ENCODE measurements at places on chromosomes 1 and 21.

GRCh38 chr1:108097018-108097417 is 103.1 kb downstream of the SLC25A24 start:
- no peak for DNase-seq

DNA sequence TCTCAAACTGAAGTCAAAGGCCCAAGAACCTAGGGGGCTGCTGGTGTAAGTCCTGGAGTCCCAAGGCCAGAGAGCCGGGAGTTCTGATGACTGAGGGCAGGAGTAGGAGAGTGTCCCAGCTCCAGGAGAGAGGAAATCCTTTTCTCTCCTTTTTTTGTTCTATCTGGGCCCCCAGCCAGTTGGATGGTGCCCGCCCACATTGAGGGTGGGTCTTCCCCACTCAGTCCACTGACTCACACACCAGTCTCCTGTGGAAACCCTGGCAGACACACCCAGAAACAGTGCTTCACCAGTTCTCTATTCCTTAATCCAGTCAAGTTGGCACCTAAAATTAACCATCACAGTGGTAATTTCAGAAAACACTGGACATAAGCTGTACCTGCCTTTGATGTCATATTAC is 12.7 kb upstream of the WDR26 start:
- DNase-seq, result no peak

DNA sequence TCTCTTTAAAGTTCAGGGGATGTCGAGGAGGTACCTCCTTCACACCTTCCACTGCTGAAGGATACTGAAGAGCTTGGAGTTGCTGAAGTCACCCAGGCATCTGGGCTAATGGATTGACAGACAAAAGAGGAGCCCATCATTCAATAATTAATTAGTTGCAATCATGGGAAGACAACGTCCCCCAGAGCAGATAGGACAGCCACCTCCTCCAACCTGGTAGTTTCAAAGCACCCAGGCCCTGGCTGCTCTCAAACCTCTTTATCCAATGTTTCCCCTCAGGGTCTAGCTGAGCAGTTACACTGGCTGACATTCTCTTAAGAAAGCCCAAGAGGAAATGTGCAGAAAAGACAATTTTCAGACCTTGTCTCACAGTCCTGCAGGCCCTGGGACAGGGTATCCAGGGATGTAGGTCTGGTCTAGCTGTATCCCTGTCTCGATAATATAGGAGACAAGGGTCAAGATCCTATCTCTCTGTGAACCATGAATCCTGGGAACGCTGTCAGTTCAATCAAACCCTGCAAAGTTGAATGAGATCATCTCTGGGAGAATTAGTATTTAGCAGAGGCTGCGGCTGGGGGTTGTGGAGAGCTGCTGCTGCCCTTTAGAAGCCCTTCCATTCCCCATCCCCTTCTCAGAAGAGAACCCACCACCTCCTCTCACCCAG is 1.1 kb downstream of the TSPAN2 start:
- DNase-seq, result no peak

DNA sequence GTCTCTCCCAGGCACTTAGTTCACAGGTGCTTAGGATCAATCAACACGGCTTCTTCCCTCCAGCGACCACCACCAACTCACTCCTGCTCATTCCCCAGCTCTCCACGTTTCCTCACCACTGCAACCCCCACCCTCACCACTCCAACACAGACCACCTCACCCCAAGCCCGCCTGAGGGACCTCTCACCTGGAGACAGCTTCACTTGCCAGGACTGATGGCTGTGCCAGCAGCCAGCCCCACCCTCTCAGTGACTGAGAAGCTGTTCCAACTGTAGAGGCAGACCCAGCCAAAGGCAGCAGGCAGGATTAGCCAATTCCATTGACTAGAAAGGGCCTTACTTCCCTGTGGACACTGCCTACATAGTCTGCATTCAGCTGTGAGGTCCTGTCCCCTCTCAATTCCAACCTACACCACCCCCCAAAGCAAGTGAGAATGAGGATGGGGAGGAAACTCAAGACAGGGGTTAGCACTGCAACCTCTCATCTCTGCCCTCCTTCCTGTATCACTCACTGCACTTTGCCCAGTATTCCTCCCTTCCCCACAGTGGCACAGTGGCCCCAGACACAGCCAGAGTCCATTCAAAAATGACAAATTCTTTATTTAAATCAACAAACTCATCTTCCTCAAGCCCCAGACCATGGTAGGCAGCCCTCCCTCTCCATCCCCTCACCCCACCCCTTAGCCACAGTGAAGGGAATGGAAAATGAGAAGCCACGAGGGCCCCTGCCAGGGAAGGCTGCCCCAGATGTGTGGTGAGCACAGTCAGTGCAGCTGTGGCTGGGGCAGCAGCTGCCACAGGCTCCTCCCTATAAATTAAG is 7.6 kb downstream of the TAGLN2 start:
- no peak for DNase-seq

GRCh38 chr1:248811514-248812490 is 13.9 kb downstream of the SH3BP5L start:
- DNase-seq, result no peak

Measured in SK-N-DZ (cell line).